Neural crest cell (in vitro differentiated cells): ENCODE measurements at places on chromosomes 13 and 19.

DNA sequence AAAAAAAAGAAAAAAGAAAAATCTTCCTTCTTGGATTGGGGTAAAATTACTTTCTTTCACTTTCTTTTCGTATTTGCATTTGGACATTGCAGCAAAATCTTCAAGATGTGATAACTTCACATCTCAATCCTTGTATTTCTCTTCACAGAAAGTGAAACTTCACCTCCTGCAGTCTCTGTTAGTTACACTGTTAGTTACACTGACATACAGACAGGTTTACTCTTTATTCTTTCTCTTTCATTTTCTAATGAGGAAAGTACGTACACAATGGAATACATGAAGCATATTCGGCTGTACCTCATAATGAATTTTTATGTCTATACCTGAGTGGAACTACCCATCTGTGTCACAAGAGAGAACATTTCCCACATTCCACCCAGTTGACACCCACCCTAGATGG, 459.1 kb upstream of the GPC6 start:
- DNase-seq = no peak

- DNase-seq = no peak
These were observed 8.9 kb downstream of the PINLYP start for GRCh38 chr19:43584484-43584883.

GRCh38 chr13:37640499-37640898, 41.9 kb upstream of the POSTN start:
- DNase-seq = no peak

DNA sequence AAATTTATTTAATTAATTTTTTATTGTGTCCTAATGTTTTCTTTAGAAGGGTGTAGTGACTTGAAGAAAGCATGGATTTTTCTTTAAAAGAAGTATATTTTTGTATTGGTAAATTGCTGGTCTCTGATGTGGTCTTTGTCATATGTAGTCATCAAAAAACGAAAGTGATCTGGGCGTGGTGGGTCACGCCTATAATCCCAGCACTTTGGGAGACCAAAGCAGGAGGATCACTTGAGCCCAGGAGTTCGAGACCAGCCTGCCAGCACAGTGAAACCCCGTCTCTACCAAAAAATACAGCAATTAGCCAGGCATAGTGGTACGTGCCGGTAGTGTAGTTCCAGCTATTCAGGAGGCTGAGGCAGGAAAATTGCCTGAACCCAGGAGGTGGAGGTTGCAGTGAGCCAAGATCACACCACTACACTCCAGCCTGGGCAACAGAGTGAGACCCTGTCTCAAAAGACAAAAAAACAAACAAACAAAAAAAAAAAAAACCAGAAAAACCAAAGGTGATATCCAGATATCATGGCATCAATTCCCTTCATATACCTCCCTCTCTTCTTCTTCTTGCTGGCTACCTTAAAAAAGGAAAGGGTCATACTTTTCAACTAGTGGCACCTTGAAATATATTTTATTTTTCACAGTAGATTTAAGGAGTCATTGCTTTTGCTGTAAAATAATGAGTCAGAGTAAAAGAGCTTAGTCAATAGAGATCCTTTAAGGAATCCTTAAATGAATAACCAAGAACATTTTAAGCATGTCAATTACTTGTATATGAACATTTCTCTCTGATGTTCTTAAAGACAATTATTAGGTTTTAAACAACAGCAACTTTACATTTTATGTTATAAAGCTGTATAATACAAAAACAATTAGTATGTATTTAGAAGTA, 19.9 kb downstream of the KCTD4 start:
- DNase-seq = no peak
